ENCODE measurements at places on chromosomes 7 and 10.
A peak's percentile ranks its signal among the peaks of the same experiment; 100 is the strongest.

DNA sequence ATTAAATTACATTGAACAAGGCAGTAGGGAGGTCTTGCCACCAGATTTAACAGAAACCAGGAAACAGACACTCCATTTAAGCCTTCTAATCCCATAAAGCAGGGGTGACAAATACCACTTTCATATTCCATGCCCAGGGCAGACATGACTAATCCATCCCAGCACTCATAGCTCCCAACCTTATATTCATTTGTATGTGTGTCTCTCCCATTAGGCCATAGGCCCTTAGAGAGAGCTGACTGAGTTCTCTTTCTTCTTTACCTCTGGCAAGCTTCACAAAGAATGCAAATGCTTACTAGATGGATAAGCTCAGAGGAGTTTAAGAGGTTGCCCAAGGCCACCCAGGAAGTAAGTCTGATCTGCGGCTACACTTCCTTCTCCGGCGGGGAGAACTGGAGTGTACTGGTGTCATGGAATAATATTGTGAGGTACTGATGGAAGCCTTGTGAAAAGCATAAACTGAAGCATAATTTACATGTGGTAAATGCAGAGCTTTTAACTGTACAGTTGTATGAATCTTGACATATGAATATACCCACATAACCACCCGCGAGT, 239.7 kb upstream of the HABP2 start:
- peak; percentile 39 for DNase-seq

DNA sequence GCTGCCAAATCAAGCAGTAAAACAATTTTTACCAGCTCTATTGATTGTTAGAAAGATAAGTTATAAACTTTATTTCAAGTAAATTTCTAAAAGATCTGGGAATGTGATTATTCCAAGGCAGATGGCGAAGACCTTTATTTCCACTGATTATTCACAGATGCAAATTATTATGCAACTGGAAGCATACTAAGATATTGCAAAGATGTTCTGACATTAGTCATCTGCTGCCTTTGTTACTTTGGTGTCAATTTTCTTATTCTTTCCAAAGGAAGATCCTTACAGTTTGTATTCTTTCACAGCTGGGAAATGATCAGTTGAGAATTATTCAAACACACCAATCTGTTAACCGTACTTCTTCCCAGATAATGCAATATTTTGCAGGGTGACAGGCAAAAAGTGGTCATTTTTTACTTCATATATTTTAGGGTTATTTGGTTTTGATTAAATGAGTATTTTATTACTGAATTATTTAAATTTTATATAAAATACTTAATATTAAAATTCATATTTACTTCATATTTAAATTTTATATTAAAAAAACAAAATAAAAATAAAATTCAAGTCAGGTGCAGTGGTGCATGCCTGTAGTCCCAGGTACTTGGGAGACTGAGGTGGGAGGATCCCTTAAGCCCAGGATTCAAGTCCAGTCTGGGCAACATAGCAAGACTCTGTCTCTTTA, 171.3 kb downstream of the FZD1 start:
- no peak for DNase-seq

DNA sequence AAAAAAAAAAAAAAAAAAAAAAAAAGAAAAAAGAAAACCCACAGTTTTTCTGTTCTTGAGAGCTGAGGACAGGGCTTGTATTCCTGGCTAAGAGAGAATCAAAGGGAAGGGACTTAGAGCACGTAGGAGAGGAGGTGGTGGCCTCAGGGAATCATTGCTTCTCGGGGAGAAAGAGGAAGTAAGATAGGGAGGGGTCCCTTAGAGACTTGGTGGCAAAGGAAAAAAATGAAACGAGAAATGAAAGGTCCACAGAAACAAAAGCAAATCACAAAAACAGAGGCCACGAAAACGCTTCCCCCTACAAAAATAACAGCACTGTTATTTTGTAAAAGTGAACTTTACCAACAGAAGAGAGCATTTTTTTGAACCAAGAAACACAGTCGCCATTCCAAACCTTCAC, 323.1 kb upstream of the GALNT17 start:
- no peak for DNase-seq

- no peak for DNase-seq
Observed at GRCh38 chr7:44378744-44379143, 53.4 kb upstream of the CAMK2B start.

DNA sequence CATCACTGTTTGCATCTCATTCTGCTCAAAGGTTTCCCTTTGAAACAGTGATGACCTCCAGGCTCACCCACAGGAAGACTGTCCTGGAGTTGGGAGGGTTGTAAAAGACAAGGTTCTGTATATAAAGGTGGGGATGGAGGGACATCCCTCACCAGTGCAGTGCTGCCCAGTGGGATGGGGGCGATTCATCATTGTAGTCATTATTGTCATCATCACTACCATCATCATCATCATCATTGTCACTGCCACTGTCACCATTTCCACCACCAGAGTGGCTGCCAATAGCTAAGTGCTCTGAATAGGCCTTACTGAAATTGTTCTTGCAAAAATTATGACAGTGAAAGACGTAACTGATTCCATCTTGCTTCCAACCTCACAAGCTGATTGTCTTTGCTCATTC, 24.7 kb downstream of the MRPS24 start:
- DNase-seq = no peak

DNA sequence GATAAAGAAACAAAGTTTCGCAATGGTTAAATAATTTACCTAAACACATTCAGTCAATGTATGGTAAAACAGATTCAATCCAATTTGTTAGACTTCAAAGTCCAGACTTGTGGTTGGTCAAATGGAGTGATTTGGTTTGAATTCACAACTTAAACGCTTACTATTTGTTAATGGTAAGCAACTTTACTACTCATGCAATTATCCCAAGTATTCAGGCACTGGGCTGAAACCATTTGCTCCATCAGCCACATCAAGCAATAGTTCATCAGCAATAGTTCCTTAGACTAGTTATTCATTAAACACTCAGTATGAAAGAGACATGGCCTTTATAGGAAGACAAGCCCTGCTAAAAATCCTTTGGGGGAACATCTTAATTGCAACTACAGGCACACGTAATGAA, 253.0 kb downstream of the AGMO start:
- no peak for DNase-seq

DNA sequence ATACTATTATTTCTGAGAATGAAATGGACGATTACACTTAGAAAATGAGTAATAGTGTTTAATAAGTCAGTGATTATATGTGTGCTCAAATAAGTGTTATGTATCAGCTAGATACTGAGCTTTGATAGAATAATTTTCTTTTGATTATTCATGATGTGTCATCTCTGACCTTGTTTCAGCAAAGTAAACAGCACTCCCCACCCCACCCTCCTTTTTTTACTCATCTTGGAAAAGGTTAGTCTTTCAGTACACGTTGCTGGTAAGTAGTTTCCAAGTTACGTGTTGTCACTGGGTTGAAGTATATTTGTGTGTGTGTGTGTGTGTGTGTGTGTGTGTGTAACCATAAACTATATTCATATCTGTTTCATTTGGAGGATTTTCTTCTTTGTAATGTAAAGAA, 84.1 kb downstream of the GNAI1 start:
- no peak for DNase-seq
